Thymus (tissue), 14 donors: ENCODE measurements at places on chromosomes 12 and 14.

DNA sequence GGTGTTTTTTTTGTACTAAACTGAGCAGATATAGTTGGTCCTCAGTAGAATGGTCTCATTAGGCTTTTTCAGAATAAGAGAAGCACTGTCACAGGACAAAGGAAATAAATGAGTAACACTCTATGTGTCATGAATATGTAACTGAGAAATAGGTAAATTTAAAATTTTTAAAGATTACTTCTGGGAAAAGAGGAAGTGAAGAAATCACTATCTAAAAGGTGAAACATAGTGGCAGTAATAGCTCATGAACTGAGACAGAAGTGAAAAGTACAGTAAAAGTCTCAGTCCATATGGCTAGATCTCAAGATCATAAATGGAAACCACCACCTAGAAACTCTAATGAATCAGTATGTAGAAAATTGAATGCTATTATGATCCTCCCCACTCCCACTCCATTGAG lies 89.3 kb upstream of the TTC7B start:
- DNase-seq: no peak

DNA sequence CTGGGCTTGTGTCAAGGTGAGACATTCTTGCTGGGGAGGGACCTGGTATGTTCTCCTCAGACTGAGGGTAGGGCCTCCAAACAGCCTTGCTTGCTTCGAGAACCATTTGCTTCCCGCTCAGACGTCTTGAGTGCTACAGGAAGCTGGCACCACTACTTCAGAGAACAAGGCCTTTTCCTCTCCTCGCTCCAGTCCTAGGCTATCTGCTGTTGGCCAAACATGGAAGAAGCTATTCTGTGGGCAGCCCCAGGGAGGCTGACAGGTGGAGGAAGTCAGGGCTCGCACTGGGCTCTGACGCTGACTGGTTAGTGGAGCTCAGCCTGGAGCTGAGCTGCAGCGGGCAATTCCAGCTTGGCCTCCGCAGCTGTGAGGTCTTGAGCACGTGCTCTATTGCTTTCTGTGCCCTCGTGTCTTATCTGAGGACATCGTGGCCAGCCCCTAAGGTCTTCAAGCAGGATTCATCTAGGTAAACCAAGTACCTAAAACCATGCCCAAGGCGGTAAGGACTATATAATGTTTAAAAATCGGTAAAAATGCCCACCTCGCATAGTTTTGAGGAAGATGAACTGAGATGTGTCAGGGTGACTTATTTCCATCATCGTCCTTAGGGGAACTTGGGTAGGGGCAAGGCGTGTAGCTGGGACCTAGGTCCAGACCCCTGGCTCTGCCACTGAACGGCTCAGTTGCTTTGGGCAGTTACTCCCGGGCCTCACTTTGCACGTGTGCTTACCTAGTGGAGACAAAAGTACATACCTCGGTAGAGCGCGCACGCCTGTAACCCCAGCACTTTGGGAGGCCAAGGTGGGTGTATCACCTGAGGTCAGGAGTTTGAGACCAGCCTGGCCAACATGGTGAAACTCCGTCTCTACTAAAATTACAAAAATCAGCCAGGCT lies 4.3 kb downstream of the GAPDH start:
- no peak for DNase-seq

- DNase-seq: no peak
Measured at GRCh38 chr12:70553391-70553859, 83.8 kb downstream of the PTPRB start.

- no peak for DNase-seq
Measured at GRCh38 chr14:101500681-101501080, 60.6 kb upstream of the DIO3 start.

GRCh38 chr14:103056322-103057027 lies 874 bp downstream of the CDC42BPB start:
- no peak for DNase-seq

DNA sequence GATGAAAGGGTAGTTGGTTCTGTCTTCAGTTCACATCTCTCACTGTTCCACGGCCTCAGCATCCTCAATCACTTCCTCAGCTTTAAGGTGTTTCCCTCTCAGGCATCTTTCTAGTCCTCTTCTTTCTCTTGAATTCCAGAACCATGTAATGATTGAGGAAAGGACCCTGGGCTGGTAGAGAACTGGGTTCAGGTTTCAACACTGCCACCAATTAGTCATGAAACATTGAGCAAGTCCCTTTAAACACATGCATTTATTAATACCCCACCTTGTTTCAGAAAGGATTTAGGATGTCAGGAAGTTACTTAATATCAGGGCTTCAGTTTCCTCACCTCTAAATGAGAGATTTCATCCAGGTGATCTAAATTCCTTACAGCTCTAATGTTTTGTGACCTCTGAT lies 7.2 kb downstream of the DMAC2L start:
- DNase-seq: no peak

DNA sequence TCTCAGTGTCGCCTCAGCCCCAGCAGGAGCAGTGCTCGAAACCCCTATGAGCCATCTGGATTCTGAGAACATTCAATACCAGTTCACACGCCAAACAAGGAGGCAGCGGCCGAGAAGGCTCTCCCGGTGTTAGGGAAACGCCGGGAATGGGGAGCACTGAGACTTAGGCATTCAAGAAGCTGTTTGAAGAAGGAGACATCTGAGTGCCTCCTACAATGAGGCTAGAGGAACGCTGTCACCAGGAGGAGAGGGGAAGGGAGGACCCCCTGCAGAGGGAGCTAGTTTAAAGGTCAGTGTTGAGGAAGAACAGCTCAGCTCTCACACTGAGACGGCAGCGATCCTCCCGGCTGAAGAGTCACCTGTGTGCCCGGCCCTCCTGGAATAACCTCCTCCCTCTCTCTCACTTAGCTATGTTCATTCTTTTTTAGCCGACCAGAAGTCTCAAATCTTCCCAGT lies 69.9 kb downstream of the SERPINA3 start:
- no peak for DNase-seq

GRCh38 chr12:20155374-20155773 lies 213.0 kb upstream of the PDE3A start:
- no peak for DNase-seq

DNA sequence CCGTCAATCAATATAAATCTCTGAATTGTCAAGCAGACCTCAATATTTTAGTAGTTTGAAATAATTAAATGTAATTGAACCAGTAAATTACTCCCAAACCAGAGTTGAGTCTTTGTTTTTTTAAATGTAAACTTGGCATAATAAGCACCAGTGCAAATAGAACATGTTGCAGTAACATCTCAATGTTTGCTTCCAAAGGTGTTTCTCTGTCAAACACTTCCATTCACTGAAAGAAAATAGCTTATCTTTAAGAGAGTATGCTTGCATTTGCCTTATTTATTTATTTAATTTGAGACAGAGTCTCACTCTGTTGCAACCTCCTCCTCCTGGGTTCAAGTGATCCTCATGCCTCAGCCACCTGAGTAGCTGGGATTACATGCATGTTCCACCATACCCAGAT lies 39.9 kb upstream of the EGLN3 start:
- DNase-seq: no peak

DNA sequence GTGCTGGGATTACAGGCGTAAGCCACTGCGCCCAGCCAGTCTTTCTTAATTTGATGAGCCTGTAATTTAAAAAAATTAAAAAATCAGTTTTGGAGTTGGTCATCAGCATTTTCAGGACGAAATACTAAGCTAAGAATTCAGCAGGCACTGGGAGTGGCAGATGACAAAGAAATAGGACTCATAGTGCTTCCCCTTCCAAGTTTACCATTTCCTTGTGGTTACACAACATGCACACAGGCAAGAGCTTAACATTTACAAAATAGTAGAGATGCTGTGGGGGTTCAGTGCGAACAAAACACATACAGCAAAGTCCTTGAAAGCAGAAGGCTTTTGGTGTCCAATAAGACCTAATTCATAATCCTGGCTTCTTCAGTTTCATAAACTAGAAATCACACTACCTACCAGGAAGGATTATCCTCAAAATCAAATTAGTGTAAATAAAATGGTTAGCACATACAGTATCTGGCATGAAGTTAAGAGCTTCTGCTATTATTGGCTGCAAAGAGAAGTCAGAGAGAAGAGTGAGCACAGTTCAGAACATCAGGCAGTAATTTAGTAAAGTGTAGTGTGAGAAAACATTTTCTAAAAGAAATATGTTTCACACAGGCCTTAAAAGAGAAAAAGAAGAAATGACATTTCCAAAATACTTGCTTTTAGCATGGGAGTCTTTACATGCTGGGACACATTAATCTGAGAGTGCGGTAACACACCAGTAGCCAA lies 22.2 kb upstream of the KIF21A start:
- no peak for DNase-seq

GRCh38 chr12:5204271-5204670 lies 160.6 kb downstream of the KCNA5 start:
- no peak for DNase-seq

DNA sequence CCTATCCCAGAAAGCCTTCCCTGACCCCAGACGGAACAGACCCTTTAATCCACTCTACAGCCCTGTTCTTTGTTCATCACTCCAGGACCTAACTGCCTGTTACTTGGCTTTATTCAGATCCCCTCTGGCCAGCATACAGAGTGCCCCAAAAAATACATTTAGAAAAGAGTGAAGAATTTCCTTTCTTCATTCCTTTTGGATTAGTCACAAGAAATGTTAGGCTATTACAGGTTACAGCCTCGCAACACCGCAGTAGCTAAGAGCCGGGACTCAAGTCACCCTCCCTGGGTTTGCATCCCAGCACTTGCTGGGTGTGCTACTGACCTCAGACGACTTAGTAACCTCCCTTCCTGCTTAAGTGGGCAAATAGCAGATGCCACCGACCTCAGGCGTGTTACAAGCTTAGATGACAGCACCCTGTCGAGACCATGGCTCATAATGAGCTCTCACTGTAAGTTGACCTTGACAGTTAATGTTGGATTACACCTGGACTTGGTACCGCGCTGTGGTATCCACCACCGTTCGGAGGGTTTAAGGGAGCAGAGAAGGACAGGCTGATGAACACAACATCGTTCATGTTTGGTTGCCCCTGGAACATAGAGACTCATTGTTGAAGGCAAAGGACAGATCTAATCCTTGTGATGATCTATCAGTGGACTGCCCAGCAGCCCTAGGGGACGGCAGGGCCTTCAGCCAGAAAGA lies 12.9 kb downstream of the GLRX5 start:
- DNase-seq: no peak

DNA sequence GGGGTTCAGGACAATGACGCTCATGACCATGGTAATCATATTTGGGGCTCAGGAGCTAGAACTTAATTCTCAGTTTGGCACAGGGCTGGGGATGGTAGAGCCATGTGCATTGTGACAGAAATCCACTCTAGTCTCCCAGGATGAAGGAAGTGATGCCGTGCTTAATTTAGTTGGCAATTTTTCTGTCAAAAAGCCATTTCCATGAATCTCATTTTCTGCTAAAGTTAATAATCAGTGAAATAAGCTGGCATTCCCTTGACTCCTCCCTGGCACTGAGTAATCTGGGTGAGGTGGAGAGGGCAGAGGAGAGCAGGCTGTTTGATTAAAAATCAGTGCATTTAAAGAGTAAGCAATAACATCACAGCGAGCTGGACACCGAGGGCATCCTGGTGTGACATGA lies 45.0 kb upstream of the GPR68 start:
- DNase-seq: no peak

GRCh38 chr14:90570461-90570860 lies 173.6 kb downstream of the CALM1 start:
- DNase-seq: no peak

DNA sequence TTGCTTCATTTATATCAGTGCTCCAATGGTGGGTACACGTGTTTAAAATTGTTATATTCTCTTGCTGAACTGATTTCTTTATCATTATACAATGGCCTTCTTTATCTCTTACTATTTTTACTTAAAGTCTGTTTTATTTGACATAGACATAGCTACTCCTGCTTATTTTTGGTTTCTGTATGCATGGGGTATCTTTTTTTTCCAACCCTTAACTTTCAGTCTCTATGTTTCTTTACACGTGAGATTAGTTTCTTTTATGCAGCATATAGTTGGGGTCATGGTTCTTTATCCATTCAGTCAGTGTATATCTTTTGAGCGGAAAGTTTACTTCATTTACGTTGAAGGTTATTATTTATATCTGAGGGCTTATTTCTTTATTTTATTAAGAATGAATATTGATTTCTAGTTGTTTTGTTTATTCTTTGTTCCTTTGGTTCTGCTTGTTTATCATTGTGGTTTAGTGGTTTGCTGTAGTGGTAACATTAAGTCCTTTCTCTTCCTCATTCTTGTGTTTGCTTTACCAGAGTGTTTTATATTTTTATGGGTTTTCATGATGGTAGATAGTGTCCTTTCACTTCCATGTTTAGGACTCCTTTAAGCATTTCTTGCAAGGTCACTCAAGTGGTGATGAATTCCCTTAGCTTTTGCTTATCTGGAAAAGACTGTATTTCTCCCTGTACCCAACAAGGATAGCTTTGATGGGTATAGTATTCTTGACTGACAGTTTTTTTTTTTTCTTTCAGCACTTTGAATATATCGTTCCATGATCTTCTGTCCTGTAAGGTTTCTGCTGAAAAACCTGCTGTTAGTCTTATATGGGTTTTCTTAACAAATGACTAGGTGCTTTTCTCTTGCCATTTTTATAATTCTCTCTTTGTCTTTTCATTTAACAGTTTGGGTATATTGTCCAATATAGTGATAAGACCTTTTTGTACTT lies 38.3 kb upstream of the FAR2 start:
- no peak for DNase-seq

DNA sequence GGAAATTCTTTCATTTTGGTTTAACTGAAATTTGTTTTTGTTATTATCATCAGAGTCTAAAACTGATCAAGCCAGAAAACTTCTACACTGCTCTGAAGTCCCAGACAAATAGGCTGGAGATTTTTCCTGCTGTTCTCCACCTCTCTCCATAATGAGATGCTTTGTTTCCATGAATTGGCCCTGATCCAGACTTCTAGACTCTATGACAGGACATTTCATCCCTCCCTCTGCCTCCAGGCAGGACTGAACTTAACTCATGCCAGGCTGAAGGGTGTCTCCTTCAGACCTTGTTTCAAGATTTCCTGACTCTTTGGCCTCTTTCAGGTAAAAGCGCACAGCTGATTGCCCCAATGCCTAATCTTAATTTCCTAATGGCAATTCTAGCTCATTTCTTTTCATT lies 69.1 kb upstream of the HOXC13 start:
- no peak for DNase-seq

DNA sequence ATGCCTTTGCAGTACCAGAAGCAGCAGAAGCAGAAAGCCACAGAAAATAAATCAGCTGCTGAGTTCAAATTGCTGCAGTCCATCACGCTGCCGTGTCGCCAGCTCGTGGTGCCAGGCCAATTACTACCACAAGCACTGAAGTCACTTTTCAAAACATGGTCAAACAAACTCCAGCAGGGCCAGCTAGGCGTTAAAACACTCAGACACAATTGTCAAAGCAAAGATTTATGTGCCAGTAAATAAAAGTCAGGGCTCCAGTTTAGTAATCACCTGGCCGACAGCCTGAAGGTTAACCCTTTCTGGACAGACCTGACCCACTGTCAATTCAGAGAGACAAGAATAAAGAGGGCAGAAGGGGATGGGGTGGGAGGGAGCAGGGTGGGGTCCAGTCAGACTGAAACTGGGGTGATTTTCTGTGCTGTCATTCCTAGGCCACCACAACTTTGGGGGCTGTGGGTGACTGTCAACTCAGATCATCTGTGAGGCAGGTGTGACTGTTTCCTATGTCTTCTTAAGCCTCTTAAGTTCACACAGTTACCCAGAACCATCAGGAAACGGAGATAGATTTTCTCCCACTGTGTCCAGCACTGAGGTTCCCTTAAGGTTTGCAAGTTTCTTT lies 109.8 kb upstream of the FUT8 start:
- DNase-seq: no peak
